Purkinje cell (primary cell): ENCODE measurements at places on chromosomes 2 and 18. TPM values are rescaled to one million over a fixed set of nuclear protein-coding genes. Genes with fewer than 3 reads are reported as not detected.

The PLGLB1 gene
- polyA plus RNA-seq = 6.9 and 7.0 TPM in 2 replicates

The UGT1A5 gene
- polyA plus RNA-seq = not detected in 2 replicates

The REG3A gene
- polyA plus RNA-seq = not detected in 2 replicates

The PTPRN gene
- 89.5 and 103 TPM in 2 replicates for polyA plus RNA-seq

The CPO gene
- polyA plus RNA-seq = 0.20 TPM in 1 of 2 replicates, not detected in the other

The TDRD15 gene
- not detected in 2 replicates for polyA plus RNA-seq

The AQP12A gene
- not detected in 2 replicates for polyA plus RNA-seq

The DYNAP gene
- not detected in 2 replicates for polyA plus RNA-seq

The PLB1 gene
- polyA plus RNA-seq = not detected in 2 replicates

The SPDYA gene
- 2.3 and 3.0 TPM in 2 replicates for polyA plus RNA-seq
